ENCODE measurements at places on chromosomes 3 and 15. TPM values are rescaled to one million over a fixed set of nuclear protein-coding genes. Genes with fewer than 3 reads are reported as not detected.

- no peak for DNase-seq
Measured at GRCh38 chr3:45865563-45865962, 20.8 kb upstream of the CCR9 start.

GRCh38 chr3:172094621-172095557 is 55.5 kb downstream of the FNDC3B start:
- no peak for DNase-seq

DNA sequence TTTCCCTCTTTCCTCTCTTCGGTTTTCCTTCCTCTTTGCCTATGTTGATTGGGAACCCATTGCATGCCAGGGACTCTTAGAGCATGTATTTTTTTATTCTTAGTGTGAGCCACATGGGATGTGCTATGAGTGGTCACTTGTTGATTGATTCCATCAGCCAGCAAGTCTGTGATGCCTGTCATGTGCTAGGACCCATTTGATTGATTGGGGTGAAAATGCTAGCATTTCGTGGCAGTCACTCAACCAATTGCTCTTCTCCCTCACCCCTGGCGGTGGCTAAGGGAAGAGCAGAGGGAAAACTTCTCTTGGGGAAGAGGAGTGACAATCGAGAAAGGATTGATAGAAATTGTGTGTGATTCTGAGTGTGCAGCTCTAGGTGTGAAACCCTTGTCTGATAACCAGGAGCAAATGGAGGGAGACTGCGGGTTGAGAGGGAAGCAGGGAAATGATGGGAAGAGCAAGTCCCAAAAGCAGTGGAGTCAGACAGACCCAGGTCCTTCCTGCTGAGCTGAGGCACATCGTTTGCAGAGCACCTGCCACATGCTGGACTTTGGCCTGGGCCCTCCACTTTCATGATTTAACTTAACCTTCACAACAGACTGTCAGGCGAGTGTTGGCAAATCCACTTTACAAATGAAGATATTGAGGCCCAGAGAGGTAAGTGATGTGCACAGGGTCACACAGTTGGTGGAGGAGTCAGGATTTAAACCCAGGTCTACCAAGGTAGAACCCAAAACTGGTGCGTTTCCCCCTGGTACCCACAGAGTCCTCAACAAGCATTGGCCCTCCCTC is 40.0 kb downstream of the SLC6A11 start:
- no peak for DNase-seq

- DNase-seq: no peak
Measured at GRCh38 chr3:194691481-194692283, 6.0 kb downstream of the FAM43A start.

- no peak for DNase-seq
Measured at GRCh38 chr3:4615750-4616149, 122.6 kb downstream of the ITPR1 start.

DNA sequence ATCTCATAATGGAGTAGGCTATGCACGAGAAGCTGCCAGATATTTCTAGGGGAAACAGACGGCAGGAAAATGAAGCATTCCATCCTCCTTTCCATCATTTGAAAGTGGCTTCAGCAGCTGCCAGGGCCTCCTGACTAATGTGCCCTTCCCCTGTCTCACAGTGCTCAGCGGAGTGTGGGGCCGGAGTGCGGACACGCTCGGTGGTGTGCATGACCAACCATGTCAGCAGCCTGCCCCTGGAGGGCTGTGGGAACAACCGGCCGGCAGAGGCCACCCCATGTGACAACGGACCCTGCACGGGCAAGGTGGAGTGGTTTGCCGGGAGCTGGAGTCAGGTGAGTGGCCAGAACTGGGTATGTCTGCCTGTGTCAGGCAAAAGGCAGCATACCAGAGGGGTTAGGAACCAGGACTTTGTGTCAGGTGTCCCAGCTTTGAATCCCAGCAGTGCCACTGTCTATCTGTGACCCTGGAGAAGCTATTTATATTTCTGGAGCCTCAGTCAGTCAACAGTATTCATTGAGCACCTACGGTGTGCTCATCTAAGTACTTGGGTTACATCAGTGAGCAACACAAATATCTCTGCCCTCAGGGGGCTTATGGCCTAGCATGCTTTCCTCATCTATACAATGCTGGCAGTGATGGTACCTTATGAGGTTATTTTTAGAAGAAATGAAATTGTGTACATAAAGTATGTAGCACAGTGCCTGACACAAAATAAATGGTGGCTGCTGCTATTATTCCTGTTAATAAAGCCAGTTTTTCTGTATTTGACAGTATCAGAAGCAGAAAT is 52.4 kb upstream of the NR2E3 start:
- no peak for DNase-seq

GRCh38 chr3:24139463-24140412 is 194.7 kb downstream of the NR1D2 start:
- no peak for DNase-seq

DNA sequence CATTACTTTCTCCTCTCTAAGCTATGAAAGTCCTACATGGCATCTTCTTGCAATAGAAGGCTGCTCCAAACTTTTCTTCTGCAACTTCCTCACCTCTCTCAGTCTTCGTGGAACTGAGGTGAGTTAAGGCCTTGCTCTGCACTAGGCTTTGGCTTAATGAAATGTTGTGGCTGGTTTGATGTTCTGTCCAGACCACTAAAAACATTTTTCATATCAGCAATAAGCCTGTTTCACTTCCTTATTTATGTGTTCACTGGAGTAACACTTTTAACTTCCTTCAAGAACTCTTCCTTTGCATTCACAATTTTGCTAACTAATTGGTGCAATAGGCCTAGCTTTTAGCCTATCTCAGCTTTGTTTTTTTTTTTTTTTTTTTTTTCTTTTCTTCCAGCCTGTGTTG is 335.3 kb upstream of the NECTIN3 start:
- DNase-seq: no peak

GRCh38 chr15:59413577-59413976 is 24.4 kb upstream of the FAM81A start:
- no peak for DNase-seq

DNA sequence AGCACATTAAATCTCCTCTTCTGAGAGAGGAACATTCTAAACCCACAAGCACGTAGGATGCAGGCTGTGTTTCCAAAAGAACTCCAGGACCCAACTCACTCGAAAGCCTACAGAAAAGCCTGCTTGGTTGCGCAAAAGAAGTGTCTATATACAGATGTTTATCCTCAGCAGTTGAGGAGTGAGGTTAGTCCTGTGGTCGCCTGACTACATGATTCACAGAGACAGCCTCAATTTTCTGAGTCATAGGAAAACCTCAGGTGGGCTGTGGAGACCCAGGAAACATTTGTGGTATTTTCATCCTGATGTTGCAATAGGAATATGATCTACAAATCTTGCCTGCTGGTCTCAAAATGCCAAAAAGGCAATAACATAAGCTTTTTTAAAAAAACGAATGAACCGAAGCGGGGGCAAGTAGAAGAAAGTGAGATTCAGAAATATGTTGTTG is 183.8 kb upstream of the THRB start:
- no peak for DNase-seq

GRCh38 chr15:89144491-89144890 is 56.2 kb downstream of the ABHD2 start:
- DNase-seq: no peak

GRCh38 chr3:35596335-35596995 is 42.9 kb upstream of the ARPP21 start:
- DNase-seq: no peak

DNA sequence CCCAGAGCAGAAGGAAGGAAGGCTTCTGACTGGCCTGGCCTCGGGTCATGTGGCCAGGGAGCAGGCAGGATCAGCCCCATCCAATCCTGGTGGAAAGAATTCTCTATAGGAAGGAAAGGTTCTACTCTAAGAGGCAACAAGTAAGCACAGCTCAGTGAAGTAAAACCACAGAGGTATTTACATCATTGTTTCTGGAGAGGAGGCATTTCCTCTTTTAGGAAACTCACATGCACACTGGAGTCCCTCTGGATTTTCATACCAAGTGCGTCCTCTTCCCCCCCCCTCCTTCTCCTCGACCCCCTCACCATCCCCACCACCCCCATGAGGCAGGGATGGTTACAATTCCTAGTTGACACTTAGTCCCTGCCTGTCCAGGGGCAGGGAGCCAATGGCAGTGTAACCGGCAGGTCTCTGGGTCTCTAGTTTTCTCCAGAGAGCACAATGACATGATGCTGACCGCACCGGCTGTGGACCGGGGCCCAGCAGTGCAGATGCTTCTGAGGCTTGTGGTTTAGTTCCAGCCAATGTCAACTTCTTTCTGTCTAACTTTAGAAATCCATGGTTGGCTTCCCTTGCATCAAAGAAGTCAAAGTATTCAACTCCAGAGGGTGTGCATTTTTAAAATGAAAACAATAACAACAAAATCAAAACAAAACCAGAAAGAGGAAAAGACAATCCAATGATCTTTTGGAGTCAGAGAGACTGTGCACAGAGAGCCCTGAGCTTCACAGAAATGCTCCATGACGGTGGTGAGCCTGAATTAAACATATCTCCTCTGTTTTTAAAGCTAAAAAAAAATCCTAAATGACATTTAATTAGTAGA is 230.3 kb upstream of the TLE3 start:
- peak; percentile 76 for DNase-seq

- DNase-seq: no peak
Measured at GRCh38 chr15:51697163-51697562, 15.9 kb downstream of the SCG3 start.

DNA sequence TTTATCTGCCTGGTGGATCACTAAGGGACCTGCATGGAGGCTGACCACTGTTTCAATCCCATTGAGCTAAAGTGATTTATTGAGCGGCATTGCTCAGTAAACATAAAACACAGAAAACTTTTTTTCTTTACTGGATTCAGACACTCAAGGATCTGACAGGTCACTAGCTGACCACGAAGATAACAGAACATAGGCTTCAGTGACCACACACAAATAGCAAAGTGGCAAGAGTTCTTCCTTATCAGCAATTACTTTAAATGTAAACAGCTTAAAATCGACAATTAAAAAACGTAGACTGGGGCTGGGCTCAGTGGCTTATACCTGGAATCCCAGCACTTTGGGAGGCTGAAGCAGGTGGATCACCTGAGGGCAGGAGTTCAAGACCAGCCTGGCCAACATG is 48.7 kb downstream of the STAG1 start:
- DNase-seq: no peak

DNA sequence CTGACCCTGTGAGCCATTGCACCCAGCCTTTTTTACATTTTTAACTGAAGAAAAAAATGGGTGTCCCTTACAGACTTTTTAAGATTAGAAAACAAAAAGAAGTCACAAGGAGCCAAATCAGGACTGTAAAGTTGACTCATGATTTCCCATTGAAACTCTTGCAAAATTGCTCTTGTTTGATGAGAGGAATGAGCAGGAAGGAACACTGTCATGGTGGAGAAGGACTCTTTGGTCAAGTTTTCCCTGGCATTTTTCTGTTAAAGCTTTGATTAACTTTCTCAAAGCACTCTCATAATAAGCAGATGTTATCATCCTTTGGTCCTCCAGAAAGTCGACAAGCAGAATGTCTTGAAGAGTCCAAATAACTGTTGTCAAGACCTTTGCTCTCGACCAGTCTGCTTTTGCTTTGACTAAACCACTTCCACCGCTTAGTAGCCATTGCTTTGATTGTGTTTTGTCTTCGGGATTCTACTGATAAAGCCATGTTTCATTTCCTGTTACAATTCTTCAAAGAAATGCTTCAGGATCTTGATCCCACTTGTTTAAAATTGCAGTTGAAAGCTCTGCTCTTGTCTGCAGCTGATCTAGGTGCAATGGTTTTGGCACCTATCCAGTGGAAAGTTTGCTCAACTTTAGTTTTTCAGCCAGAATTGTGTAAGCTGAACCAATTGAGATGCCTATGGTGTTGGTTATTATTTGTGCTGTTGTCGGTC is 369.4 kb downstream of the MAGI1 start:
- DNase-seq: no peak

- peak; percentile 73 for DNase-seq
Measured at GRCh38 chr15:65791335-65792137, 557 bp downstream of the DENND4A start.

- no peak for DNase-seq
Measured at GRCh38 chr15:61651267-61651666, 409.0 kb downstream of the VPS13C start.

DNA sequence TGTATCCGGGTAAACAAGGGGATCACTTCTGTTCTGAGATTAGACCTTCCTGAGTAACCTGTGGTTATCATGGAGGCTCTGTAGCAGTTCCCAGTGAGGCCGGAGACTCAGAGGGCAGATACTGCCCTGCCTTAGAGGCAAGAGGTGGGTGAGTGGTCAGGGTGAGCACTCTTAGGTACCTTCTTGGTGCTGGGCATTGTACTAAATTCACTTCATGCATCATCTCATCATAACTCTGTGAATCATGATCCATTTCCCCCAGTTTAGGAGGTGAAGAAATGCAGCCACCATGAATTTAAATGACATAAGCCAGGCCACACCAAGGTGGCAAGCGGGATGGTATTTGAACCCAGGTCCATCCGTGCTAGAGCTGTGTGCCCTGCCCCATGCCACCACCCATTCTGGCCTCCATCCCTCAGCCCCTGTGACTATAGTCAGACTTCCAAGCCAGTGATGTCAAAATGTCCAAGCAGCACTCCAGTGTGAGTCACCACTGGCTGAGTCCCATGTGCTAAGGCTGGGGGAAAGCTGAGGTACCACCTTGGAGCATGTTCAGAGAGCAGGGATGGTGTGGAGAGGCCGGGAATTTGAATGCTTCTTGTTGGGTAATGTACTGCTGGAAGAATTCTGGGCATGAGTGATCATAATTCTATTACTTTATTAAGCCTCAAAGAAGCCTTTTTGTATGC is 88.8 kb downstream of the EPHB1 start:
- peak; percentile 62 for DNase-seq

GRCh38 chr3:68207327-68207726 is 552.9 kb upstream of the SUCLG2 start:
- DNase-seq: no peak

GRCh38 chr3:117836296-117836695 is 1126.7 kb downstream of the TUSC7 start:
- no peak for DNase-seq

- no peak for DNase-seq
Measured at GRCh38 chr3:71587958-71588357, 4.4 kb upstream of the FOXP1 start.

DNA sequence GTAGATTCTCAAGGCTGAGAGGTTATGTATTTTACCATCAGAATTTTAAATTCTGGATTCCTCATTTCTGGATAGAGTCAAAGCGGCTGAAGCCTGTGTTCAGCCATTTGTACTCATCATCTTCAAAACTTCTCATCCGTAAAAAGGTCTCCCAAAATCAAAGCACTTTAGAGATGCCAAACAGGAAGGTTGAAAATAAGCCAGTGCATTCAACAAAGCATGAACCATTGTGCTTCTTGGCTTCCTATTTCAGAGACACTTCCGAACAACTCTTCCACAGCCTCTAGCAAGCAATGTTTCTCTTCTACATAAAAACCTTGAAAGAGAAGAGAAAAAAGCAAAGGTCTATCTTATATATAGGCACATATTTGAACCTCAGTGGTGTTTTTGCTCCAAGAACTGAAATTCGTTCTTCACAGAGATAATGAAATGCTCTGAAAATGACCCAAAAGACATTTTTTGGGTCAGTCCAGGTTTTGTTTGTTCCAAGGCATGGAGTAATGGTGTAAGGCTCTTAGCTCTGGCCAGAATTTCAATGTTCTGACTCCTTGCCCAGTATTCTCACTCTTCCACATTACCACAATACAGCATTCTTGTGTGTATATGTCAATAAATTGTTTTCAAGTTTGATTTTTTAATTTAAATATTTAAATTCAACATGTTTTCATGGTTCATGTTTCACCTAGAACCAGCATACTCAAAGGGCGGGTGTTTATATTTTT is 163.1 kb downstream of the STAC start:
- no peak for DNase-seq

The GALNT15 gene
- 29.6 TPM for polyA plus RNA-seq

The DNAJA4 gene
- polyA plus RNA-seq: 154 TPM

The ISLR gene
- polyA plus RNA-seq: 2.6 TPM

The CD47 gene
- 12.2 TPM for polyA plus RNA-seq

The TRIM42 gene
- polyA plus RNA-seq: 0.06 TPM

The DAZL gene
- not detected for polyA plus RNA-seq

The MESP2 gene
- not detected for polyA plus RNA-seq

The MUC20 gene
- polyA plus RNA-seq: 2.1 TPM

Measured in psoas muscle (tissue), 8 donors.